ENCODE measurements at places on chromosomes 6 and 20. TPM values are rescaled to one million over a fixed set of nuclear protein-coding genes. Genes with fewer than 3 reads are reported as not detected.

ECT2L gene
- total RNA-seq = 0.13 TPM

SNX21 gene
- total RNA-seq = 25.6 TPM

LY6G5B gene
- 14.0 TPM for total RNA-seq

HEY2 gene
- 22.7 TPM for total RNA-seq

ZFP64 gene
- total RNA-seq = 18.5 TPM

MOCS1 gene
- 14.9 TPM for total RNA-seq

GRM1 gene
- total RNA-seq = not detected

LSM2 gene
- 50.6 TPM for total RNA-seq

FAM184A gene
- total RNA-seq = 0.50 TPM

CARMIL1 gene
- total RNA-seq = 16.0 TPM

NKAIN4 gene
- total RNA-seq = not detected

- no peak for DNase-seq
- H3K4me3 ChIP-seq = no peak overlapping the region
- H3K36me3 ChIP-seq = no peaks in the 10 kb centered on the region
- H3K4me1 ChIP-seq = no peaks in the 10 kb centered on the region
- no peaks in the 10 kb centered on the region for H3K27me3 ChIP-seq
These were observed 413.0 kb downstream of the BMP2 start for GRCh38 chr20:7180256-7181045.

DNA sequence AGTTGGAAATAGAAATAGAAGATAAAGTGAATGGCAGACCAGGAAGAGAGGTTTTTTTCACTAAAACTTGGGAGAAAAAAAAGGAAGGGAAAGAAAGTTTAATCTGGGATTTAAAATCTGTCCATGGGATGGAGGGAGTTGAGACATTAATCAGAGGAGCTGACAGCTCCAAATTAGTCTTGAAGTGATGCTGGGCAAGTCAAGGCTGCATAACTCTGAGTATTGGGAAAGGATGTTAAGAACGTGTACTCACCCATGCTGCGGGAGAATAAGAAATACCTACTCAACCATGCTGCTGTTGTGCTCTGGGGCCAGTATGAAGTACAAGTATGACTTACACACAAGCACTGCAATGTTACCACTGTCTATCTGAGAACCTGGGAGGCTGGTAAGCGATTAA, 47.5 kb downstream of the SNRNP48 start:
- no peak overlapping the region for H3K27ac ChIP-seq
- no peaks in the 10 kb centered on the region for H3K4me1 ChIP-seq
- DNase-seq = no peak
- H3K27me3 ChIP-seq = peaks cover 5% of the 10 kb centered on the region
- no peaks in the 10 kb centered on the region for H3K36me3 ChIP-seq

- H3K4me1 ChIP-seq = no peaks in the 10 kb centered on the region
- no peak overlapping the region for H3K4me3 ChIP-seq
- DNase-seq = peak; percentile 59
- no peaks in the 10 kb centered on the region for H3K36me3 ChIP-seq
- no peak overlapping the region for H3K27ac ChIP-seq
These were observed 184.3 kb upstream of the CST7 start for GRCh38 chr20:24764794-24765202.

DNA sequence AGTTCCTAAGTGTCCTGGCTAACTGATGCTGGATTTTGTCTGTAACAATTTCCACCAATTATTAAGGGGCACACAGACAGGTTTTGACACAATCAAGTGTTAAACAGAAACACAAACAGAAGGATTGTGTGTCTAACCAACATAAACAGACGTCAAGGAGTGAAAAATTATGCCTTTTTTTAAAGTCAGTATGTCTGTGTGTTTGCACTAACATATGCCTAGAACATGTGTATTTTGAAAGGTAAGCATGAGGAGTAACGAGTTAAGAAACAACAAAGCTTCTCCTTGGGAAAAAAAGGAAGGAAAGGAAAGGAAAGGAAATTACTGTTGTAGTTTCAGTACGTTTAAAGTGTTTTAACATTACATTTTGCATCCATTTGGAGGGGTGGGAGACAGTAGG, 466.3 kb upstream of the ID4 start:
- no peak for DNase-seq
- peaks cover 34% of the 10 kb centered on the region for H3K4me1 ChIP-seq
- no peak overlapping the region for H3K4me3 ChIP-seq
- H3K36me3 ChIP-seq = no peaks in the 10 kb centered on the region

DNA sequence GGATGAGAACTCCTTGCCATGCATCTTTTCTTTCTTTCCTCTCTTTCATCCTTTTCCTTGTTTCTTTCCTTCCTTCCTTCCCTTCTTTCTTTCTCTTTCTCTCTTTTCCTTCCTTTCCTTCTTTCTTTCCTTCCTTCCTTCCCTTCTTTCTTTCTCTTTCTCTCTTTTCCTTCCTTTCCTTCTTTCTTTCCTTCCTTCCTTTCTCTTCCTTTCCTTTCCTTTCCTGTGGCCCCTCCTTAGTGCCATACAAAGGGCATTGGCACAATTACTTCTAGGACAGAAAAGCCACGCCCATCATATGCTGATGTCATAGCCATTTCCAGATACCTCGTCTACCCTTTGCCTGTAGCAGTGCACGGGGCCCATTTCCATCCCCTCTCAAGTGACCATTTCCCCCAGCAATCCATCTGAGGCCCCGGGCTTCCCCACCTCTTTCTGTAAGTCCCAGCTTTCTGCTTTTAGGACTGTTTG, 2.2 kb upstream of the CENPB start:
- peak overlapping the region; percentile 21 for H3K4me3 ChIP-seq
- H3K4me1 ChIP-seq = peaks cover 23% of the 10 kb centered on the region
- no peak for DNase-seq
- no peaks in the 10 kb centered on the region for H3K27me3 ChIP-seq

DNA sequence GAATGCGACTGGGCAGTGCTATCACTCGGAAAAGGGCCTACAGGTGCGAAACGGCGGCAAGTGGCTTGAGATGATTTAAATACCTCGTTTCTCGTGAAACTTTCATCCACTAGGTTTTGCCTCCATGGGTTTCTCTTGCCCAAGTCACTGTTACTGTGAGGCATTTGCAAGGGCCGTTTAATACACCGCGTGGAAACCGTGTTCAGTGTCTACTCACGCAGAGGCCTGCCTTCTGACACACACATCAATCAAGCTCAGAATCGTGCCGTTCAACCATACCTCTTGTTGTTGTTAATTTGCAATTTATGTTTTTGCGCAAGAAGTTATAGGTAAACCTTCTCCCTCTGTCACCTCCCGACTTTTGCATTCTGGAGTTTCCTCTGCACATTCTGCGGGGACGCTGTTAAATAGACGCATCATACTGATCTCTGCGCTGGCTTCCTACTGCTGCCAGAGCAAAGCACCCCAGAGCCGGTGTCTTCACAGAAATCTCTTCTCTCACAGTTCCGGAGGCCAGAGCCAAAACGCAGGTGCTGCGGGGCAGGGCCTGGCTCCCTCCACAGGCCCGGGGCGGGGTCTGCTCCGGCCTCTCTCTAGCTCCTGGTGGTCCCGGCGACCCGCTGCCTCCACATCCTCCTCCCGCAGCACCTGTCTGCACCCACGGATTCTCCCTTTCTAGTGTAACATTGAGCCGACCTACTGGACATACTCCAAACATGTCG, 251.4 kb downstream of the SMOC2 start:
- peaks cover 2% of the 10 kb centered on the region for H3K27me3 ChIP-seq
- no peaks in the 10 kb centered on the region for H3K36me3 ChIP-seq
- H3K4me1 ChIP-seq = peaks cover 4% of the 10 kb centered on the region
- DNase-seq = no peak
- H3K27ac ChIP-seq = no peak overlapping the region

- H3K4me1 ChIP-seq = peaks cover 7% of the 10 kb centered on the region
- H3K27ac ChIP-seq = no peak overlapping the region
- H3K27me3 ChIP-seq = peaks cover 11% of the 10 kb centered on the region
- no peak overlapping the region for H3K4me3 ChIP-seq
- no peak for DNase-seq
These were observed 34.2 kb downstream of the RBM38 start for GRCh38 chr20:57425150-57426013.

GRCh38 chr6:24802271-24803059, 3.7 kb upstream of the ARMH2 start:
- H3K27me3 ChIP-seq = no peaks in the 10 kb centered on the region
- H3K4me1 ChIP-seq = peaks cover 44% of the 10 kb centered on the region
- DNase-seq = no peak
- no peaks in the 10 kb centered on the region for H3K36me3 ChIP-seq

GRCh38 chr6:112906726-112907125, 559.6 kb downstream of the RFPL4B start:
- no peaks in the 10 kb centered on the region for H3K27me3 ChIP-seq
- peaks cover 32% of the 10 kb centered on the region for H3K36me3 ChIP-seq
- H3K4me3 ChIP-seq = no peak overlapping the region

- no peaks in the 10 kb centered on the region for H3K36me3 ChIP-seq
- peaks cover 6% of the 10 kb centered on the region for H3K4me1 ChIP-seq
- H3K27ac ChIP-seq = no peak overlapping the region
These were observed 80.3 kb downstream of the TBC1D7 start for GRCh38 chr6:13248053-13248452.

- H3K4me1 ChIP-seq = peaks cover 19% of the 10 kb centered on the region
- H3K4me3 ChIP-seq = no peak overlapping the region
- H3K27me3 ChIP-seq = peaks cover 14% of the 10 kb centered on the region
- peak overlapping the region; percentile 40 for H3K27ac ChIP-seq
- H3K36me3 ChIP-seq = no peaks in the 10 kb centered on the region
These were observed 14.2 kb upstream of the SLCO4A1 start for GRCh38 chr20:62627901-62628612.

- no peak for DNase-seq
- peaks cover 27% of the 10 kb centered on the region for H3K36me3 ChIP-seq
- peaks cover 30% of the 10 kb centered on the region for H3K4me1 ChIP-seq
- H3K27ac ChIP-seq = no peak overlapping the region
These were observed 128.8 kb downstream of the QKI start for GRCh38 chr6:163543321-163543720.

GRCh38 chr6:108133594-108134179, 32.1 kb upstream of the NR2E1 start:
- H3K27me3 ChIP-seq = peaks cover 9% of the 10 kb centered on the region
- peak overlapping the region; percentile 95 for H3K27ac ChIP-seq
- no peaks in the 10 kb centered on the region for H3K36me3 ChIP-seq
- peak; percentile 90 for DNase-seq
- H3K4me3 ChIP-seq = peak overlapping the region; percentile 72
- peaks cover 28% of the 10 kb centered on the region for H3K4me1 ChIP-seq

GRCh38 chr6:148118244-148118643, 224.4 kb upstream of the SASH1 start:
- peaks cover 7% of the 10 kb centered on the region for H3K4me1 ChIP-seq
- H3K27ac ChIP-seq = no peak overlapping the region
- no peaks in the 10 kb centered on the region for H3K36me3 ChIP-seq

DNA sequence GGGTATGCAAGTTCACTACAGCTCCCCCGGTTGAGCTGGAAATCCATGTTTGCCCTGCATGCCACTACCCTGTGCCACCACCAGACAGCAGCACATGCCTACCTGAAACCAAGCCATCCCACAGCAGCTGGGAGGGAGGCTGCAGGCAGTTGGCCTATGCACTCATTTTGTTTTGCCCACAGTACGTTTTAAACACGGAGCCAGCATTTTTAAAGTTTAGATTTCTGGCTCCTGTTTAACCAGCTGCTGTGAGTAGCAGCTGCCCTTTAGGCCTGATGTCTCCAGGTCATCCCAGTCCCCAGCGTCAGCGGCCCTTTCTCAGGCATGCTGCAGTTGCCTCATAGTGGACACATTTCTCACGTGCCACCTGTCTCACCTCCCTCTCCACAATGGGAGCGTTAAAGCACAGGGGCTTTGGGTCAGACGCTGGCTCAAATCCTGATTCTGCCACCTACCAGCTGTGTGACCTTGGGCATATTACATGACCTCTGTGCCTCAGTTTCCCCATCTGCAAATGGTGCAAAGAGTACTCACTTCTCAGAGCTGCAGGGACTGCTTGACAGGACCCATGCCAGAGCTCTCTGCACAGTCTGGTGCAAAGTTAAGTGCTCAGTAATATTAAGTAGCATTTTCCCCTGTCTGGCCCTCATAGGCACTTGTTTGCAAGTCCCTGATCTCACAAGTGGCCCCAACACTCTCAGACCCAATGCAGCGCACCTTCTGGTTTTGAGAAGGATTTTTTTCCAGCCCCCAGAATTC, 8.2 kb upstream of the UBE2V1 start:
- no peak overlapping the region for H3K27ac ChIP-seq
- no peaks in the 10 kb centered on the region for H3K27me3 ChIP-seq
- DNase-seq = no peak
- H3K4me3 ChIP-seq = no peak overlapping the region
- H3K36me3 ChIP-seq = peaks cover 23% of the 10 kb centered on the region

GRCh38 chr20:60372822-60373221, 414.6 kb downstream of the CDH26 start:
- no peaks in the 10 kb centered on the region for H3K36me3 ChIP-seq
- H3K27me3 ChIP-seq = no peaks in the 10 kb centered on the region
- H3K4me3 ChIP-seq = no peak overlapping the region
- H3K27ac ChIP-seq = no peak overlapping the region
- no peaks in the 10 kb centered on the region for H3K4me1 ChIP-seq

DNA sequence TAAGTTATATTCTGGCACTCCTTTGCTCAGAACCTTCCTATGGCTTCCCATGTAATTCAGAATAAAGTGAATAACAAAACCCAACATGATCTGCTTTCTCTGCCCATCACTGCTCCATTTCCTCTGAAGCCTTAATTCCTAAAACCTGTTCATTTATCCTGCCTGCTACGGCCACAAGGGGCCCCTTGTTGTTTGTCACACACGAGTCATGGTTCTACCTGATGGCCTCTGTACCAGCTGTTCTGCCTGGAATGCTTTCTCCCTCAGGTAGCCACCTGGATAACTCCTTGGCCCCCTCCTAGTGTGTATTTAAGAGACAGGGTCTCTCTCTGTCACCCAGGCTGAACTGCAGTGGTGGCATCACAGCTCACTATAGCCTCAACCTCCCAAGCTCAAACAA, 26.8 kb downstream of the ERGIC3 start:
- no peak overlapping the region for H3K27ac ChIP-seq
- no peak overlapping the region for H3K4me3 ChIP-seq
- H3K36me3 ChIP-seq = no peaks in the 10 kb centered on the region

- no peaks in the 10 kb centered on the region for H3K36me3 ChIP-seq
- no peaks in the 10 kb centered on the region for H3K27me3 ChIP-seq
- H3K4me1 ChIP-seq = no peaks in the 10 kb centered on the region
- H3K4me3 ChIP-seq = no peak within 1 kb of the TSS
- H3K27ac ChIP-seq = no peak within 1 kb of the TSS
These were observed at the start of gene CRISP3 for GRCh38 chr6:49744259-49744658. TSS of gene CRISP3 (minus strand) at chr6:49744388. CDS start at chr6:49744367, 21 bp downstream.

All from osteocyte (in vitro differentiated cells).